ENCODE measurements at places on chromosomes 5 and 9.

- peak; percentile 38 for DNase-seq
Measured at GRCh38 chr9:19922476-19923118, 133.8 kb upstream of the SLC24A2 start.

DNA sequence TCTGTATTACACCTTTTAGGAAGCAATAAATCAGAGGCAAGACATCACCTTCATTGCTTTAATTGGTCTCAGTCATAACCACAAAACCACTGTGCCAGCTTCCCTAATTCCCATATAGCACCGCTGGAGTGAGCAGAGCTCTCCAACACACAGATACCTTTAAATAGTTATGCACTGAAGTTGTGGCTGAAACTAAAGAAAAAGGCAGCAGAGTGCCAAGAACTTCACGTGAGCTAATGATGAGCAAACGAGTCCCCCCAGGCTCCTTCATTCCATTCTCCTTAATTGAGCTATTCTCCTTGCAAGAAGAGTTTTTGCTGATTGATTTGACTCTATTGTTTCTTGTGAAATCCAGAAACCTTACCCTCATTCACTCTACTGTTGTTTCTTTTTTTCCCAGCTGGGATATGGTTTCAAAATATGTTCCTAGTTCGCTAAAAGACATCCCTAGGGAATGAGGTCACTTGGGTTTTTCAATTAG is 501.5 kb downstream of the SPATA31D1 start:
- DNase-seq = no peak

GRCh38 chr5:131252824-131253171 is 11.1 kb upstream of the CDC42SE2 start:
- no peak for DNase-seq

GRCh38 chr9:99822109-99822805 is 572 bp downstream of the NR4A3 start:
- peak; percentile 48 for DNase-seq

DNA sequence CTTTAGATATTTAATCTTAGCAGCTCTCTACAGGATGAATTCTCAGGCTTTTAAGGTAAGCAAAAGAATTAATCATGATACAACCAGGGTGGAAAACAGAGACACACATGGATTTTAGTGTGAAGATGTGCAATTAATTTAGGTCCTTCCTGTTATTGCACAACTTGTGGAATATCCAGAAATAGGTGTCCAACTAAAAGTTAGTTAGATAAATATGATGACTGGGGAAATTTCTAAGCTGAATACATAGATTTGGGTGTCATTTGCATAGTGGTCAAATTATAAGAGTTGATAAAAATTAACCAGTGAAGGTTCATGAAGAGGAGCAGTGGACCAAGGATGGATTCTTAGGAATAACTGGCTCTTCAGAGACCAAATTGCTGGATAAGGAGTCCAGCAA is 266.1 kb downstream of the PRR16 start:
- DNase-seq = no peak

DNA sequence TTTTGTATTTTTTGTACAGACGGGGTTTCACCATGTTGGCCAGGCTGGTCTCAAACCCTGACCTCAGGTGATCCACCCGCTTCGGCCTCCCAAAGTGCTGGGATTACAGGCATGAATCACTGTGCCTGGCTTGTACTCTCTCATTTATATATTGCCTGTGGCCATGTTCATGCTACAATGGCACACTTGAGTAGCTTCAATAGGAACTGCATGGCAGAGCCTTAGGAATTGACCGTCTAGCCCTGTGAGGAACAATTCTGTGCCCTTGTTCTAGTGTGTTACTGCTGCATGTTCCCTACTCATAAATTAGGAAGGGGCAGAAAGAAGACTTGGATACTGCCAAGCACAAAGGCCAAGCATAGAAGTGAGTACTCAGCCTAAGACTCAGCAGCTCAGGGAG is 104.2 kb downstream of the LIFR start:
- no peak for DNase-seq

DNA sequence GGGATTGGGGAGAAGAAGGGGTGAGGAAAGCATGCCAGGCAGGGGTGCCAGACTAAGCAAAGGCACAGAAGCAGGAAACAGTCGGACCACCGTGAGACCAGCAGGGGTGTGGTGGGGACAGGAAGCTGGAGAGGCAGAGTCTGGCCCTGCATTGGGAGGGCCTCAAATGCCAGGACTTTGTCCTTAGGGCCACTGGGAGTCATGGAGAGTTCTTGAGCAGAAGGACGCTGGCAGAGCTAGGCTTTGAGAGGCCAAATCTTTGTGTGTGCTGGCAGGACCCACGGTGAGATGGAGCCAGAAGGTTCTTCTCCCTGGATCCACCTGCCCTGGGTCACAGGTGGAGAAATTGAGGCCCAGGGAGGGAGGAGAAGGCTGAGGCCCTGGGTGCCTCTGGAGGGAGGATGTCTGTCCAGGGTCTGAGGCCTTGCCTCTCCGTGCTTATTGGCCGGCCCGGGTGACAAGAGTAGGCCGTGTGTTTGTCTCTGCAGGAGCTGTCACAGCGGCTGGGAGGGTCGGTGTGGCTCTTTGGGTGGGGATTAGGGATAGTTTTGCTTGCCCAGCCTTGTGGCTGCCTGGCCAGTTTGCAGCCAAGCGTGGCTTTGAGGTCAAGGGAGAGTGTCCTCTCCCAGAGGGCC is 1.8 kb upstream of the ENG start:
- DNase-seq = no peak

DNA sequence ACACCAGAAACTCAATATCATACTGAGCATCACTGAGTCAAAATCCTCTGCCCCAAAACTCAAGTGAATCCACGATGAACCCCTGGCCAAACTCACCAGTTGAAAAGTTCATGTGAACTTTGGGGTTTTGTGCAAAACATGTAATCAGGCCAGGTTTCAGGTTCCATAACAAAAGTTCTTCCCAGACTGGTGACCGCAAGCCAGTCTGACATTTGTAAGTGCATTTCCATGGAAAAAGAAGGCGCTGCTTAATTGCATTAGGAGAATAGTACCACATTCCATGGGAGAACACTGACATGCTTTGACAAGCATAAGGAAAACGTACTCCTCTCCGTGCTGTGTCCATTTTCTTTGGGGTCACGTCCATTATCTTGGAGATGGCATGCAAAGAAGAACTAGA is 567.0 kb downstream of the BNC2 start:
- DNase-seq = no peak

- no peak for DNase-seq
Measured at GRCh38 chr9:115400796-115401195, 282.8 kb upstream of the TNC start.

- peak; percentile 14 for DNase-seq
Measured at GRCh38 chr9:23587433-23587832, 238.6 kb downstream of the ELAVL2 start.

DNA sequence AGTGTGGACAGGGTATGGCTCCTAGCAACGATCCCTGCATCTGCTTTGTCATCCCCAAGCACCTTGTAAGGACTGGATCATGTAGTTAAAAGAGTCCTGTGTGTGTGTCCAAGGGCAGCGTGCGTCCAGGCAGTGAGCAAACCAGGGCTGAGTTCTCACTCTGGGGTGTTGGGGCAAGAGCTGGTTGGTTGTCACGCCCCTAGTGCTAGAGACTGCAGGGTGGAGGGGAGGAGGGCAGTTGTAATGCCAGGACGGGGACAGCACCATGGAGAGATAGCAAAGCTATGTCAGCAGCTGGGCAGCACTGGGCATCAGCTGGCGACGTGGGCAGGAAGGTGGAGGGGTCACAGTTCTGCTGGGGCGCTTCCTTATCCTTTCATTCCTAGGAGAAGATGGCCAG is 100.8 kb downstream of the ZNF618 start:
- no peak for DNase-seq

DNA sequence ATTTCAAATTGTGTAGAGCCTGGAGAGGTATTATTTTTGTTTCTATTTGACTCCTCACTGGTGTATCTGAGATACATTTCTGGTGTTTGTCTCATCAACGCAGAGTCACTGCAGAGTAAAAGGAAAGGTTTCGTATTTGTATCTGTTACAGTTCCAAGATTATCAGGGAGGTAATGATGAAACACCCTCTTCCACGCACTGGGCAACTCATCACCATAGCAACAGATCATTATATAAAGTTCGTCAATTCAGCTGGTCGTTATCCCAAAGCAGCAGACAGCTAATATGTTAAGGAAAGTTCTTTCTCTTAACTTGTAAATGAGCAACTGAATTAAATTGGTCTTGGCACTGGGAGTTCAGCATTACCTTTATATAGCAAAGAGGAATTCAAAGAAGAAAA is 513.5 kb downstream of the MTRR start:
- DNase-seq = no peak

DNA sequence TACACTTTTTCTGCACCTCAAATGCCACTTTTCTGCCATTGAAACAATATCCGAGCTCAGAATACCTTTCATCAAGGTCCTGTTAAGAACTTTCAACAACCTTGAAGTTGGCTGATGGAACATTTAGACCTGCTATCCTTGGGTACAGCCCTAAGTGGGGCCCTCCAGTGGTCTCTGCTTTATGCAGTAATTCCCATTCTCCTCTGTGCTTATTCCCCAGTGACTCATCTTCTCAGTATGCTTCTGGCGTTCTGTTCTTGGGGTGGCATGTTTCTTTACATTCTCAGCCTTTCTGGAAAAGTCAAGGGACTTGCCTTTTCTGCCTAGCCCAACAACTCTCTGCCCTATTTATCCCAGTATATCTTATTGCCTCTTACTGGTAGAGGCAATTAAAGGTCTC is 7.1 kb downstream of the ANP32B start:
- no peak for DNase-seq

DNA sequence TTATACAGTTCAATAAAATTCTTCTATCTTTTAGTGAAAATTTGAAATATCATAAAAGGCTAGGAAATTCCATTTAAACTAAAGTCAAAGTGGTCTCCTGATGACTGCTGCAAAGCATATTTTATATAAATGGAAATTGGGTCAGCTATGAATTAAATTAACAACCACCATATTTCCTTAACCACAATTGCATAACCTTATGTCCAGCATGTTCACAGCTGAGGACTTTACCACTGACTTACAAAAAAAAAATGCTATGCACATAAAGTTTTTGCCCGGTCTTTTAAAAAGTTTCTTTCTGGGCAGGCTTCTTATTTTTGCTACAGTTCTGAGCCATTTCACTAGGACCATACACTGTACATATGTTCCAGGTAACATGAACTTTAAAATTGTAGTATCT is 208.6 kb upstream of the RGMB start:
- no peak for DNase-seq

- DNase-seq = no peak
Measured at GRCh38 chr9:122007837-122008236, 85.3 kb downstream of the TTLL11 start.

GRCh38 chr9:22159586-22159985 is 150.5 kb upstream of the CDKN2B start:
- no peak for DNase-seq

DNA sequence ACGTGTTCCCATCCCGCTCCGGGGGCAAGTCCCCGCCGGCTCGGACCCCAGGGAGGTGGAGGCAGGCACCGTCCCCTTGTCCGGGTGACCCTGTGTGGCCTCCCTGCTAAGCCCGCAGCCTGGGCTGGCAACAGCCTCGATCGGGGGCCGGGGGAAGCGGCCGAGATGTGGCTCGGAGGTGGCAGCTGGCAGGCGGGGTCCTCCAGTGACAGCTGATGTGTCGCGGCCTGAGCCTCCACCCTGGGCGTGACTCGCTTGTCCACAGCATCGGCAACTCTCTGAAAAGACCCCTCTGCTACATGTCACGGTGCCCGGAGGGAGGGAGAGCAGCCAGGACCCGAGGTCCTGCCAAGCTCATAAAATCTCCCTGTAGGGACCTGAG is 124.8 kb upstream of the IRX4 start:
- DNase-seq = no peak

DNA sequence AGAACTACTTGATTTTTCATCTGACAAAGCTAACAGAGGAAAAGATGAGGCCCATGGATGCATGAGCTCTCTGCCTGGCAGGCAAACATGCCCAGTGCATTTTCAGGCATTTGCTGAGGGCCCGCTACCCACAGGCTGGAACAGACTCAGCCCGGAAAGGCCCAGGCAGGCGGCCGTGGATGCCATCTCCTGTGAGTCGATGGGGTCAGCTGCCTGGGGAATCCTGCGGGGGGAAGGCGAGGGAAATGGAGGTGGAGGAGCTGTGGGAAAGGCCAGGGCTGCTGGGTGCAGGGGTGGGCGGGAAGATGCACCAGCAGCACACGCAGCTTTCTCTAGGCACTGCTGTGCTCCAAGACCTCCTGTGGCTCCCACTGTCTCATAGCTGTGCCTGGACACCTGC is 13.7 kb downstream of the SLC9A3 start:
- DNase-seq = no peak

DNA sequence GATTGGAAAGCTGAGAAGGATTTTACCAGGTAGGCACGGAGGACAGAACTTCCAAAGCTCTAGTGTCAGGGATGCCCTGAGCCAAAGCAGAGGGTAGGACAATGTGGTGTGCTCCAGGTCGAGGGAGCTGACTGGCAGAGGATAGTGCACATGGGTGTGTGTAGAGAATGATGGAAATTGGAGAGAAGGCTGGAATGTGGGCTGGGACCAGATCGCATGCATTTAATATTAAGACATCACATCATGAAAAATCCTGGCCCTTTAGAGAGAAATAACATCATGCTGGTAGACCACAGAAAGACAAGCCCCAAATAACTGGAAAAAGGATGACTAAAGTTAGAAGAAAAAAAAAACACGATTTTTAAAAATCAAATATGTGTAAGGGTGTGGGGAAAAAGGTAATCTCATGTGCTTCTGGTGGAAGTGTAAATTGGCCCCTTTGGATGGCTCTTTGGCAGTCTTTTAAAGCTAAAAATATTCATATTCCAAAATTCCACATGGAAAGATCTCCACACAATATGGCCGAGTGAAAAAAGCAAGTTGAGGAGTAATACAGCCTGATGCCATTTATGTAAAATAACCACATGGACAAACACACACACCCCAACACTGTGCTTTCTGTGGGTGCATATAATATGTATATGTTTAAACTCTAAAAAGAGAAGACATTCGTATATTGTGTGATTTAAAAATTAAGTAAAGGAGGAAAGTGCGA is 67.0 kb upstream of the TGFBR1 start:
- no peak for DNase-seq

- DNase-seq = no peak
Measured at GRCh38 chr9:92931606-92932005, 15.7 kb upstream of the FGD3 start.

DNA sequence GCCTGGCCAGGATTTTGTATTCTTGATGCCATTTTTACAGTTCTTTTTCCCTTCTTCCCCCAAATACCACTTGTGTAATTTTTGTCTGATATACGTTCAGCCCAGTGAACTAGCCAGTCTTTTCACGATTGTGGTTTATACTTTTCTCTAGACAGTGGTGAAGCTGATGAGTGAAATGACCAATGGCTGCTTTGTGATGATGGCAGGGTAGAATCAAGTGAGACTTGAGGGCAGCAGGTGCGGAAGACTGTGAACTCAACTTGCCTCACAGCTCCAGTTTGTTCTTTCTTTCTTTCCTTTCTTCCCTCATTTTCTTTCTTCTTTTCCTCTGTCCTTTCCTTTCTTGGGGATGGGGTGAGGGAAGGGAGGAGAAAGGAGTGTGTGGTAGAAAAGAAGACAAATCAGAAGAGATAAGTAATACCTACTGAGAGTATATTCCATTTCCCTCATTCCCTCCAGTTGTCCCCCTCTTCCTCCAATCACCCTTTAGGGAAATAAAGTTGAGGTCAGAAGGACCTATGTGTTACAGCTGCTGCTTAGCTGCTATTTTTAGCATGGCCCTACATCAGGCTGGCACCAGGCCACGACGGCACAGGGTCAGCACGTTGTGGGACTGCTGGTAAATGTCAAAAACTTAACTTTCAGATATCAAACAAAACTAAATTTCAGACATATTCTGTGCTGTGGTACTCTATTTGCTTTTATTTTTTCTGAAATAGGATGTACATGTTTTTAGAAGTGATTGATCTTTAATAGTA is 12.3 kb downstream of the ZSWIM6 start:
- no peak for DNase-seq

GRCh38 chr9:97813072-97813471 is 40.0 kb upstream of the FOXE1 start:
- DNase-seq = no peak

All from frontal cortex (tissue), 4 donors.